ENCODE measurements at places on chromosomes 5 and 9.

DNA sequence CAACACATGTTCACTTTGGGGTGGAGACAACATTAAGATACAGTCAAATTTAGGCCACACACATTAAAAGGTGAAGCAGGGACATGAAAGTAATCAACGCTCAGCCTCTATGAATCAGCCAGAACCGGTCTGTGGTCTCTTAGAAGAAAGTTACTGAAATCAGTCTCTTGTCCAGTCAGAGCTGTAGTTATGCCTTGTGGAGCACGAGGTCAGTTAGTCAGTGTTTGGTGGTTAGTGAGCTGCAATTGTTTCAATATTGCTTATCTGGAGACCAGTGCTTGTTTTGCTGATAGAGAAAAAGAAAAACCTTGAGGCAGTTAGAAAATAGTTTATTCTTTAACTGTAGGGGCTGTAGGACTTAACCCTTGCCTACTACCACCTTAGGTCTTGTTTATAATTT lies 157.8 kb upstream of the RASEF start:
- no peak for DNase-seq

- DNase-seq = no peak
These were observed 752.1 kb downstream of the DTWD2 start for GRCh38 chr5:118236108-118236849.

GRCh38 chr5:31553863-31554262 lies 21.8 kb downstream of the C5orf22 start:
- no peak for DNase-seq

GRCh38 chr9:115107701-115108100 lies 10.3 kb downstream of the TNC start:
- DNase-seq = no peak

GRCh38 chr5:40547994-40548575 lies 131.6 kb upstream of the PTGER4 start:
- no peak for DNase-seq

DNA sequence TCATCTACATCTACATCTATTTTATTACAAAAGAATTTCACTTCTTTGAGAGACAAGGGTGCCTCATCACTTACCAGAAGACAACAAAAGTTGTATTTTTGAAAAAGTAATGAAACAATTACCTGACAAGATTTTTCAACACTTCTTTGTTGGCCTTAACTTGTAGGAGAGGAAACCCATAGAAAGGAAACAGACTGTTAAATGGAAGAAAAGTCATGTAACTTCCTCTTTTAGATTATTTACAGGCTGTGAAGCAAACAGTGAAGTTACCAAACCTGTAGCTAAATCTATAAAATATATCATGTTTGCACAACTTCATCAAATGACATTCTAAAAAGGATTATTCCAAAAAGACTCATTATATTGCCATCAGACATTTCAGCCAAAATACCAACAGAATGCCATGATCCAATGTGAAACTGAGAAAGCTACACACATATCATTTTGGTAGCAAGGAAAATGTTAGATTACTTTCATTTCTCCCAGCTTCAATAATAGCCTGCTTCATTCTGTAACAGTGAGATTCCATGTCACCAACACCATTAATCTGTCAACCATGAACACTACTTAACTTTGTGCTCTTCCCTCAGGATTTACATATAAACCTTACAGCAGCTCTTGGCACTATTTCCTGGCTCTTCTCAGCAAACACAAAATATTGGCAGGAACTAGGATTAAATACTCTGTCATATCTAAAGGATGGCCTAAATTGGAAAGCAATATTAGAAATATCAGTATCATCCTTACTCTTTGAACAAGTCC lies 122.5 kb downstream of the MCTP1 start:
- no peak for DNase-seq

DNA sequence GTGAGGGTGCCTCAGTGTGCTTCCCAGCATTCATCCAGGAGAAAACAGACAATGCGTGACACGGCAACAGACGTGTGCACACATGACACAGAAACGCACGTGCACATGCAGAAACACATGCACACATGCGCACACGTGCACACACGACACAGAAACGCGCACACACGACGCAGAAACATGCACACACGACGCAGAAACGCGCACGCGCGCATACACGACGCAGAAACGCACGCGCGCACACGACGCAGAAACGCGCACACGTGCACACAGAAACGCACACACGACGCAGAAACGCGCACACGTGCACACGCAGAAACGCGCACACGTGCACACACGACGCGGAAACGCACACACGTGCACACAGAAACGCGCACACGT lies 16.5 kb downstream of the TPPP start:
- no peak for DNase-seq

GRCh38 chr5:94545870-94546625 lies 72.4 kb downstream of the KIAA0825 start:
- DNase-seq = no peak

DNA sequence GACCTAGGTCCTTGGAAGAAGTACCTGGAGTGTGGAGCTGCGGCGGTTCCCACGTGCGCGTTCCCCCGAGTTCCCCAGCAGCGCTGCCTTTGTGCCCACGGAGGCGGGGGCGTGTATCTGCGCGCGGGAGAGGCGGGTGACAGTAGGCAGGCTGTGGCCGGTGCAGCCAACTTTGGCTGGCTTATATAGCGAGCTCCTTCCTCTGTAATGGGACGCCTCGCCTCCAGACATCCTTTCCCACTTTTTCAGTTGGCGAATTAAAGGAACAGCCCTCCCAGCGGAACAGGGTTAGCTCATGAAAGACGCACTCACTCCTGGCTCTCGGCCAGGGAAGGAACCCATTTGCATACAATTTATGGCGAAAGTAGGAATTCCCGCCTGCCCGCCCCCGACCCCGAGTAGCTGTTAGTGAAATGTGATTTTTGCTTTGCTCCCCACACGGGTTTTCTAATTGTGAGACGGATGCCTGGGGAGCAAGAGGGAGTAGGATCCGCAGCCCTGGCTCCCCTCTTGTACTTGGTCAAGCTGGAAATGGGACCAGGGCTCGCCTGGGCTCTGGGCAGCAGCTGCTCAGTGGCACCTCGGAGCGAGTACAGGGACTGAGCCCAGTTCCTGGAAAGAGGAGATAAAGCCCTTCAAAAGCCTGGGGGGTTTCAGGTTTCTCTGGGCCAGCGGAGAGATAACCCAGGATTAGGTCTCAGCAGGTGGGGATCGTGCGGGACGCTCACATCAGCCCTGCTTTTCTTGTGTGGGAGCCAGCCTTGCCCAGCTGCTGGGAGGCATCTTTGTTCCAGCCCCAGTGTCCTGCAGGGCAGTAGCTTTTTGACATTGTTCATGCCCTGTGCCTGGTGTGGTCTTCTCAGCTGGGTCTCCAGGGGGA lies at the start of gene TNC:
Gene TNC (minus strand): TSS at position 159 of the 880 bp plus-strand sequence. CDS start 27,139 bp downstream, outside the sequence.
- DNase-seq = no peak

DNA sequence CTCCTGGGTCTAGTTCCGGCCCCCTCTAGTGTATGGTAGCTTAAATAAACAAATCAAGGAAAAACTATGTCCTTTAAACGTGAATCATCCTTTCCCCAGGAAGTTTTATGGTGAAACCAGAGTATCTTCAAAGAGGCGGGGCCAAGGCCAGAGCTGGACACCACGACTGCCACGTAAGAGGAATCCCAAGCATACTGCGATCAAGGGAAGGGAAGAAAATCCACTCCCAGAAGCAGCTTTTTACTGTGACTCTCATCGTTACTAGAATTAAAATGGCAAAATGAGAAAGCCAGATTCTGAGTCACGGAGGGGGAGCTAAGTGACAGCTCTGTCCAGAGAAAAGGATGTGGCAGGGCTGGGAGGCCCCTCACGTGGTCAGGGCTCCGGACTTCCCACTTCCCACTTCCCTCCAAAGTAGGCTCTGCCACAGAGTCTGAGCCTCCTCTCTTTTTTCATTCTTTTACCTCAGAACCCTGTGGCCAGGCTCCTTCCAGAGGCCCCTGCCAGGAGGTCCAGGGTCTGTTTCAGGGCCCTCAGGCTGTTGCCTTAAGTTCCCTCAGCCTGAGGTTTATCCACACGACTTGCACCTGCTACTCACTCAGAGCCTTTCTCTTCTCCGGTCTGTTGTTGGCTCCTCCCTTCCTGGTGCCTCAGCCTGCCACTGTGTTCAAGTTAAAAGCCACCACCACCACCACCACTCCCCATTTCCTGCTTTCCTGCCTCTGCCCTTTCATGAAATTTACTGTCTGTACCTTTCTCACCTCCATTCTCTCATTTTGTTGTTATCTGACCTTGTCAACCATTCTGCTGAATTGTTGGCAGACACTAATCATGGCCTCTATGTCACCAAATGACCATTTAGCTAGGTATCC lies 1.4 kb upstream of the GLRX start:
- no peak for DNase-seq

- no peak for DNase-seq
These were observed 9.3 kb downstream of the CDO1 start for GRCh38 chr5:115806986-115807653.

DNA sequence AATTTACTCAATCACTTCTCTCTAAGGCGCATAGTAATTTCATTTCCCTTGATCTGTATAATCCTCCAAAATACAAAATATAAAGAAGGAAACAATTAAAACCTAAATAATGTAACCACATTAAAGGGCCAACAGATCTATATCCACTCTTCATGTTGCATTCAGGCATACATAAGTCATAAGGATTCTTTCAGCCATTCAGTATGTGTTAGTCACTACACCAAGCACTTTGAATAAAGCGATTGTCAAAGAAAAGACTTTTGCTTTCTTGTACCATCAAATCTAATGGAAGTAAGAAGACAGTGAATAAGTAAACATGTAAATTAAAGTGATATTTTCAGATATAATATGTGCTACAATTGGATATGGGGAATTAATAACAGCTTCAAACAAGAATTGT lies 569.2 kb upstream of the PTPRD start:
- DNase-seq = no peak

DNA sequence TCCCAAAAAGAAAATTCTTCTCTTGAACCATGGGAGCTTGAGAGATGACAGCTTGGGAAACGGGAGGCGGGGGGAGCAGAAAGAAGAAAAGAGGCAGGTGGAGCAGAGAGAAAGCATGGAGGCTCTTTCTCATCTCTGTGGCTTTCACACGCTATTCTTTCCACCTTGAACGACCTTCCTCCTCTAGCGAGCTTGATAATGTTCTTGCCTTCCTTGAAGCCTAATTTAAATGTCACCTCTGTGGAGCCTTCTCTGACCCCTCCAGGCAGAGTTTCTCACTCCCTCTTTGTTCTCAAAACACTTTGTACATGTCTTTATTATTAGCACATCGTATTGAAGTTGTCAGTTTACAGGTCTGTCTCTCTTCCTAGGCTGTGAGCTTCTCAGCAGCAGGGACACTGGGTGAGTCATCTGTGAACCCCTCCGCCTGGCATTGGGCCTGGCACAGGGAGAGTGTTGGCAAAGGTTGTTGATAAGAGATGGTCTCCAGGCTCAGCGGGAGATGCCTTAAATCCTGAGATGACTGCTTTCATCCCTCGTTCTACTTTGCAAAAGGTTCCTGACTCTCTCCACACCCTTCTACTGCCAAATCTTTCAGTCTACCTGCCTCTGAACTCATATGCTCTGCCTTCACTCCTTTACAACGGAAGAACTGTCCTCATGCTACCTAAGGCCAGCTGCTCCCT lies 14.1 kb upstream of the STRBP start:
- no peak for DNase-seq

DNA sequence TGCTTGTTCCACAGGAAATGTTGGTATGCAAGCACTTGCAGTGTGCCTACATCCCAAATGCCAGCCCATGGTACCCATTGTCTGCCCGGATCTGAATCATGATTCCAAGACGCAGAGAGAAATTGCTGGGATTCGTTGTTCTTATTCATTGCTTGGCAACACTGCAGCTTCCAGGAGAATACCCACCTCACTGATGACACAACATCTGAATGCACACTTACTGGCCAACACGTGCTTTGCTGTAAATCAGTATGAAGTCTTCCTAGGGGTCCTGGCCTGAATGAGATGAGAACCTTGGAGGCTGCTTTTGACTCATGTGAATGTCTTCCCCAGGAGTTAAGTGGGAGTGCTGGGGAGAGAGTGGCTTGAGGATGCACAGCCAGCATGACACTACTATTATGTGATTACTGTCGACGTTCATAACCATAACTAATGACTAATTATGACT lies 11.6 kb downstream of the SRD5A1 start:
- no peak for DNase-seq

GRCh38 chr5:3317051-3317795 lies 278.4 kb upstream of the IRX1 start:
- no peak for DNase-seq

DNA sequence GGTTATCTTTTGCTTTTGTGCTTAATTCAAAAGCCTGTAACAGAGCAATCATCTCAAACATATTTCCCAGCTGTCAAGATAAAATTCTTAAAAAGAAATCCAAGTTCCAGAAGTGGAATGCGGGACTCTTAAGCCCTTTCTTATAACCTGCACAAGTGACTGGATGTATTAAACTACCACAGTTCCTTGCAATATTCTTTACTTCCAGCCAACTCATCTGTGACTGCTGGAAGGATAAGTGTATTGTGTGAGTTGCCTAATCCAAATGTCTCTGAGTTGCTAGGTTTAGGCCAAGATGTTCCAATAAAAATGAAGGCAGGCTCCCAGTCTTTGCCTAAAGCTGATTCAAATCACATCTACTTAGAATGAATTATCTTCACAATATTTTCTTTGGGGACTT lies 159.2 kb upstream of the SLC24A2 start:
- no peak for DNase-seq

- no peak for DNase-seq
These were observed 154.0 kb upstream of the NFIL3 start for GRCh38 chr9:91577633-91578061.

- DNase-seq = no peak
These were observed 99.4 kb downstream of the INSL6 start for GRCh38 chr9:5085993-5086392.

GRCh38 chr5:131242728-131243255 lies 21.1 kb upstream of the CDC42SE2 start:
- no peak for DNase-seq

GRCh38 chr5:114310666-114311065 lies 51.2 kb upstream of the KCNN2 start:
- no peak for DNase-seq

DNA sequence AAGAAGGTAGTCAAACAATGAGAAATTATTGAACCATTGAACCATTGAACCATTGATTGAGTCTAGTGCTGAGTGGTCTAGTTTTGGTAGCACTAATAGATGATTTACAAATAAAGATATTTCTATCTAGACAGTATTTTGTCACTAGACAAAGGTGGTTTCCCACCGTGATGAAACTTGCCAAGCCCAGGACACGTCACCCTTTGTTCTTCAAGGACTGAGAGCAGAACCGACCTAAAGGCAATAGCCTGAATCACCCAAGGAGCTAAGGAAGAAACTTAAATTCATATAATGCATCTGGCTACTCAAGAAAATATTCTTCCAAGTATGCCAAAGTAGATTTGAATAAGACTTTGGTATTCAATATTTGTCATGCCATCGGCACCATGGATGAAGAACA lies 103.3 kb downstream of the ESM1 start:
- DNase-seq = no peak

DNA sequence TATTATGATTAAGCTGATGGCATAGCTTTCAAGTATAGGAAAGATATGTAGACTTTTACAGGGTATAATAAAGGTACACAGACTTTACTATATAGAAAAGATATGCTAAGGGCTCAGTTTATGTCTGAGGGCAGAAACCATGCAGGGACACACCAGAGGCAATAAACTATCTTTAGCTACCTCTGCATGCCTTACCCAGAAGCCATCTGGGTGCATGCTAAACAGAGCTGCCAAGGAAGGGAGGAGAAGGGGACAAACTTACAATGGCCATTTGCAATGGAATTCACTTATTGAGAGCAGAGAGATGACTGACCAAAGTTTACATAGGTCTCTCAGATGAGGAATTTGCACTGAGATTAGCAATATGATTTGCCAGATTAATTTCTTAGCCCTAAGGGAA lies 143.1 kb upstream of the NR4A3 start:
- no peak for DNase-seq

- DNase-seq = no peak
These were observed 10.0 kb upstream of the DELE1 start for GRCh38 chr5:141913560-141914198.
